ENCODE measurements at places on chromosomes 7 and 10.

DNA sequence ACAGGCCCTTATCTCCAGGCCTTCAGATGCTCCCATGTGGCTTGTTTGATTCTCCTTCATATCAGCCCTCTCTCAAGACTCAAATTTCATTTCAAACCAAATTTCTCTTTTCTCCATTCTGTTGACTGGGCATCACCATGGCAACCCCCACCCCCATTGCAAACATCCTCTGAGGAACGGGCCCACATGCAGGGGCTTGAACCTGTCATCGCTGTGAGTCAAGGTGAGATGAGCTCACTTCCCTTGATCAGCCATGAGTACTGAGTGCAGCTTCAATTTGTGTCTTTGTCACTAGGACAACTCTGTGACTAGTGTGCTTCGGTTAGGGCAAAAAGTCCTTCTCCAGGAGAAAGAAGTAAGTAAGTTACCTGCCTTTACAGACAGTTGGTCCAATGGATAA lies 41.9 kb downstream of the CALML3 start:
- no peak for DNase-seq

- no peak for DNase-seq
Measured at GRCh38 chr10:62616885-62617590, 187.5 kb upstream of the ADO start.

GRCh38 chr7:114152314-114152938 lies 233.6 kb upstream of the PPP1R3A start:
- DNase-seq: no peak

- DNase-seq: no peak
Measured at GRCh38 chr7:25807086-25807611, 344.8 kb upstream of the NFE2L3 start.

Measured in GM06990 (cell line).